HuH-7 (cell line): ENCODE measurements at places on chromosomes 1 and 21.

DNA sequence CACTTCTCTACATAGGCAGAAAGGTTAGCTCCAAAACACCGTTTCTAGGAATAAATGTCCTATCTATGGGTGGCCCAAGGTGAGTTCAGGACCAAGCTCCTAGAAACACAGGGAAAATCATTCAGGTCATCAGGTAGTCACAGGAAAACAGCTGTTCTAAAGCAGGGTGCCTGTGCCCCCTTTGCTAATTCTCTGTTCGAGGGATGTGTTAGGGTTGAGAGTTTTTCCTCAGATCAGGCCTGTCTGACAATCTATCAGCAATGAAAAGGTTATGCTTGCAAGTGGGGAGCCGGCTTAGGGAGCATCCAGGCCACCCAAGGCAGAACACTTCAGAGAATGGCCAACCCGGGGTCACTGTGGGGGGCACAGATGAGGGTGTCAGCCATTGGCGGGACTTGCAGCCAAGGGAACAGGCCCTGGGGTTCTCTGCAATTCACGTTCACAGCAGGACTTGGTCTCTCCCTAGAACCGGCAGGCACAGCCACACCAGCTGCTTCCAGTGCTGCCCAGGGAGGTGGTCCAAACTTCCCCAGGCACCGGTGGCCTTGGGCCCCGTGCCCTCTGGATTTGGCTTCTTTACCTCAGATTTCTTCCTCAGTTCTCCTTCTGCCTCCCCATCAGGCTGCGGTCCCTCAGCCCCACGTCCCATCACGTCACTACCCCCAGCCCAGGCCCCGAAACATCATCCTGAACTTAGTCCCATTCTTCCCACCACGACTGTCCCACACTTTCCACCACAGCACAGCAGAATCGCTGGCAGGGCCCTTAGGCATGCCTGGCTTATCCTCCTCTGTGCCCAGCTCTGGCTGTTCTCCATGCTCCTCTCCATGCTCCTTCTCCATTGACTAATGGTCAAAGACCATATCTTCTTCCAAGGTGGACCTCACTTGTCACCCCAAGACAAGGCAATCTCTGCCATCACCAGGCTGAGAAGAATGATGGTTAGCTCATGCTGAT is 11.0 kb downstream of the CD2 start:
- no peak for DNase-seq

DNA sequence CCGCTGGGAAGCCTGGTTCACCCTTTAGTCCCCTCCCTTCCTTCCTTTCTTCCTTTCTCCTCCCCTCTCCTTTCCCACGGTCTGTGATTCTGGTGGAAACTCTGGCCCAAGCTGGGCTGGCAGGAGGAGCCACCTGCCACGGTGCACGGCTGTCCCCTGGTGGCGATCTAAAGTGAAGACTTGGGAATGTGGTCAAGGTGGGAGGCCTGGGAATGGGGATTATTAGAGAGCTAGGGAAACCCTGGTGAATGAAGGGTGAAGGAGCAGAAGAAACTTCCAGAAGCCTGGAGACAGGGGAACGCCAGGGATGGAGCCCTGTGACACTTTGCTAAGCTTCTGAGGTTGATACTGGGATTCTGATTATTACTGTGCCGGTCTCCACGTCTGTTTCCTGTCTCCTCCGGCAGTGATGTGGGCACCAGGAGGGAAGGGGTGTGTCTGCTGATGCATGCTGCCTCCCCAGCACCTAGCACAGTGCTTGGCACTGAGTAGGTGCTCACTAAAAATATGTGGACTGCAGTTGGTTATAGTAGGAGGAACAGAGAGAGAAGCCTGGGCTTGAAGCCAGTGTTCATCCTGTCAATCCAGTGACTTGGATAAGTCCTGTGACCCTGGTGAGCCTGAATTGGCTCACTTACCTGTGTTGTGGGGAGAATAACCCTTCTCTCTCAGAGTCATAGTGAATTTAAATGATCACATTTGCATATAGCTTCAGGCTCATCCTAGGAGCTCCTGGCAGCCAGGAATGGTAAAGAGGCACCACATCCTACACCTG is 71.2 kb upstream of the NBPF3 start:
- DNase-seq, result peak; percentile 77

- DNase-seq, result peak; percentile 55
Observed at GRCh38 chr1:245154429-245155271, at the start of gene KIF26B. Gene KIF26B, plus strand, starts transcription at chr1:245154985. Its CDS starts 440 bp downstream, at chr1:245155425.

DNA sequence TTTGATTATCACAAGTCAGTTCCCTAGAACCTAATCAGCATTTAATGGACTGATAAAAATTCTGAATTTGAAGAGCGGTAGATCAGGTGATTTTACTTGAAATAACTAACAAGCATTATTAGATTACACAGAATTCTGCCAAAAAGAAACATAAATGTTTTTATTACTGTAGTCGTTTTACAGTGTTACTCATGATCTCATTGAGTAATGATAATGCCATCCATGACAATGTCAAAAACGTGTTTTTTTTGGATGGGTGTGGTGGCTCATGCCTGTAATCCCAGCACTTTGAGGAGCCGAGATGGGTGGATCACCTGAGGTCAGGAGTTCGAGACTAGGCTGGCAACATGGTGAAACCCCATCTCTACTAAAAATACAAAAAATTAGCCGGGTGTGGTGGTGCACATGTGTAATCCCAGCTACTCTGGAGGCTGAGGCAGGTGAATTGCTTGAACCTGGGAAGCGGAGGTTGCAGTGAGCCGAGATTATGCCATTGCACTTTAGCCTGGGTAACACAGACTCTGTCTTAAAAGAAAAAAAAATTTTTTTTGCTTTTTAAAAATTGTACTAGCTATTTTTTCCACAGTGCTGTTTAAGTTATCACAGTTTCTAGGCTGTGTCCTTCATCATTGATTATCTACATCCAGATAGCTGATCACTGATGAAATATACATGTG is 56.6 kb downstream of the LAMC1 start:
- no peak for DNase-seq

GRCh38 chr1:248686815-248687214 is 15.8 kb downstream of the OR14I1 start:
- DNase-seq, result no peak

DNA sequence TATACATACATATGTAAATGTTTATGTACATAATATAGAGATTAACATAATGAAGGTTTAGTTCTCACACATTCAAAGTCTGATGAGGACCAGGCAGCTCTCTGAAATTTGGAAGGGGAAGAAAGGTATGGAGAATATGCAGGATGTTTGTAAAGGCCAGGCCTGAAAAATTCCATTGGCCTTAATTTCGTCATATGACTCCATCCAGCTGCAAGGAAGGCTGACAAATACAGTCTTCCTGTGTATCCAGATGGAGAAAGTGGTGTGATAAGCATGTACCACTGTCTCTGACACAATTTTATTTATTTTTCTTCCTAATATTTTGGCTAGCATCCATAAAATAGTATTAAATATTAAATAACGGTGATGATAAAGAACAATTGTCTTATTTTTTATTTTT is 6.3 kb upstream of the SGIP1 start:
- DNase-seq, result no peak

DNA sequence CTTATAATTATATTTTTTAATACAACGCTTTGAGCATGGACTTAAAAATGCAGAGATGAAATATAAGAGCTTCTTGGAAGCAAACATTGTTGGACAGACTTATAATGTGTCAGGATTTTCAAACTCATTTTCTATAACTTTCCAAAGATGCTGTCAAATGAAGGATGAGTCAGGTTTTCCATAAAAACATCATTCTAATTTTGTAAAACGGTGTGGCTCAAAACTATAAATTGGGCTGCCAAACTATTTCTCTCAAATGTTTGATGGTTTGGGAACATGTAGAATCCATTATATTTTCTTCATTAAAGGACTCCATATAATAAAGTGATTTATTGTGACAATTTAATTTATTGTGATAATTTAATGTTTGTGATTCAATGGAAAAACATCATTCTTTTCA is 511.2 kb downstream of the USP25 start:
- no peak for DNase-seq

DNA sequence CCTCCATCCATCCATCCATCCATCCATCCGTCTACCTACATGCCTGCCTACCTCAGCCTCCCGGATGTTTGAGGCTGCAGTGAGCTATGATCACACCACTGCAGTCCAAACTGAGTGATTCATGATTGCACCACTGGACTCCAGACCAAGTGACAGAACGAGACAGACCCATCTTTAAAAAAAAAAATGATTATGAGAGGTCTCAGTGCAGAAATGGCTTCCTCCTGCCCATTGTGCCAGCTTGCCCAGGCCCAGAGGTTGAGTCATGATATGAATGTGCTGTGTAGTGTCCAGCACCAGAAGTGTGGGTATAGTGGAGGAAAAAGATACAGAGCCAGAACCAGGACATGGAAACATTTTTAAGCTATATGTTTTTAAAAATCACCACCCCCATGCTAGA is 149.9 kb downstream of the KIF26B start:
- no peak for DNase-seq

GRCh38 chr1:65108025-65108642 is 39.9 kb upstream of the AK4 start:
- DNase-seq, result no peak

DNA sequence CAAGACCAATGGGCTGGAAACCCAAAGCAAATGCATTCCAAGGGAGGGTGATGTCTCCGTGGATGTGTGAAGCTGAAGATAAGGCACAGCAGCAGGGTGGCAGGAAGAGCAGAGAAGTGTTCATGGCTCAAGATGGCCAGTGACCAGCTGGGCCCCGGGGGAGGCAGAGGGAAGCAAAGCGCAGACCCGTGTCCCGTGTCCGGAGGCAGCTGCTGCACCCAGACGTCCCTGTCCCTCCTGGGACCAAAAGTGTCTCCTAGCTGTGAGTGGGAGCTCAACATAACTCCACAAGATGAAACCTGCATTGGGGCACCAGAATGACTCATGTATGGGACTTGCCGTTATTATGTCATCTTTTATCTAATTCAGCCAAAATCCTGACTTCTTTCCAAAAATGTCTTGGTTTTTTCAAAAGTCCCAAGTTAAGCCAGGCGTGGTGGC is 118.2 kb downstream of the RIPK4 start:
- DNase-seq, result no peak

- DNase-seq, result no peak
Observed at GRCh38 chr1:162030759-162031280, 7.2 kb upstream of the OLFML2B start.

DNA sequence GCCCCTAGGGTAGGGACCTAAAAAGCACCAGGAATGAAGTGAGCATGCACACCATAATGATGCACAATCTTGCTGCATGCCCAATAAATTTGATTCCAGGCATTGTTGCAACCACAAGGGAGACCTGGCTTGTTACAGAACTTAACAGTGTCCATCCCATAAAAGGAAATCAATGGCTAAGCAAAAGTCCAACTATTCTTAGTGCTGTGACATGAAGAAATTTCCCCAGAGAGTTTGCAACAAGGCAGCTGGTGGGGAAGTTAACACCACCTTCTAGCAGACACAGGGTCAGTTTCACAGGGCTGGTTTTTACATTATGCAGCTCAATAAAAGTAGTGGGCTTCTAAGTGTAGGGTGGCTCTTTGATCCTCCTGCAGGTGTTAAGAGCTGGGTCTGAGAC is 221.1 kb downstream of the KCNJ6 start:
- DNase-seq, result no peak

- DNase-seq, result no peak
Observed at GRCh38 chr1:225771661-225772322, 5.8 kb upstream of the SRP9 start.

DNA sequence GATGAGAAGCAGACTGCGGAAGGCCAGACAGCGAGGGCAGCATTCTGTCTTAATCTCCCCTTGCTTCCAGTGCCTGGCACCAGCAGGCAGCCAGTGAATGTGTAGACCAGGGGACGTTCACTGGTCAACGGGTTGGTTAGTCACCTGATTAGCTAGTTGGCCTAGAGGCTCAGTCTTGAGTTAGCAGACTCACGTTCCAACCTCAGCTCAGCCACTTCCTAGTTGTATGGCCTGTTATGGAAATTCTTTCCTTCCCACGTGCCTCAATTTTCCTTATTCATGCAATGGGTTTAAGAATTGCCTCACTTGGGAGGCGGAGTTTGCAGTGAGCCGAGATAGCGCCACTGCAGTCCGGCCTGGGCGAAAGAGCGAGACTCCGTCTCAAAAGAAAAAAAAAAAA is 249.6 kb upstream of the TMEM51 start:
- no peak for DNase-seq

GRCh38 chr21:34037009-34037795 is 36.2 kb upstream of the MRPS6 start:
- no peak for DNase-seq

GRCh38 chr1:200081151-200081968 is 53.9 kb downstream of the NR5A2 start:
- DNase-seq, result no peak

GRCh38 chr1:10530281-10530740 is 55.6 kb downstream of the PEX14 start:
- peak; percentile 71 for DNase-seq

- no peak for DNase-seq
Observed at GRCh38 chr21:39613041-39613934, 548 bp downstream of the B3GALT5 start.

- DNase-seq, result peak; percentile 72
Observed at GRCh38 chr1:45205910-45206721, at the start of gene ZSWIM5. Gene ZSWIM5, minus strand, starts transcription at chr1:45206605. Its CDS starts 255 bp downstream, at chr1:45206350.

DNA sequence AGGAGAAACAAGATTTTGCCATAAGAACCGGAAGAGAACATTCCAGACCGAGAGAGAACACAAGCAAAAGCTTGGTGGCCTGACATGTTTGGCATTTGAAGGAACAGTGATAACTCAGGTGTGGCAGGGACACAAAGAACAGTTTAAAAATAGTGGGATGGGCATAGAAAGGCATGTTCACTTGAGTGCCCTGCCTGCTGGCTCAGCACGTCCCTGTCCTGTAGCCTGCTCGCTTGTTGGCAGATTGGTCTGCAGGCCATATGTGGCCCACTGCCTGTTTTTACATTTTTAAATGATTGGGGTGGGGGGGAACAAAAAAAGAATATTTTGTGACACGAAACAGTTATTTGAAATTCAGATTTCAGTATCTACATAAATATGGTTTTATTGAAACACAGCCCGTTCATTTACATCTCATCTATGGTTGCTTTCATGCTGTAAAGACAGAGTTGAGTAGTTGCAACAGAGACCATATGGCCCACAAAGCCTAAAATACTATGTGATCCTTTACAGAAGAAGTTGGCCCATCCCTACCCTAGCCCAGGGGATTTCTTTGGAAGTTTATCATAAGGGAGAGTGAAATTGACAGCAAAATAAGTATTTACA is 100.7 kb downstream of the RGL1 start:
- DNase-seq, result no peak

GRCh38 chr1:52233463-52233862 is 91.6 kb downstream of the ZFYVE9 start:
- DNase-seq, result no peak

- DNase-seq, result no peak
Observed at GRCh38 chr1:26364956-26365355, 7.6 kb downstream of the ZNF683 start.

GRCh38 chr1:98048751-98049325 is 128.0 kb upstream of the DPYD start:
- DNase-seq, result no peak

GRCh38 chr1:74690909-74691308 is 17.3 kb upstream of the ERICH3 start:
- no peak for DNase-seq

DNA sequence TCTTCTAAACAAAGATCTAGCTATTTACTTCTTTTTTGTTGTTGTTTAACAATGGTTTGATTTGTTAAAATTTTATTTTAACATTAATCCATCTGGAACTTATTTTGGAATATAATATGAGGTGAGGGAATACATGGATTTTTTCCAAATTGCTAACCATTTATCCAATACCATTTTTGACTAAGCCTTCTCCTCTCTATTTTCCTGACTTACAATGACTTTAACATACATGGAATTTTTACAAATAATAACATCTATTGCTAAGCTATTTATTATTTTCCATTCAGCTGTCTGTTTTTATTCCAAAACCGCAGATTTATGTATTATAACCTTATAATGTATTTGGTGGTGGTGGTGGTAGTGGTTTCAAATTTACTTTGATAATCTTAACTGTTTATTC is 420.3 kb upstream of the ADGRL2 start:
- DNase-seq, result no peak
